ENCODE measurements at places on chromosomes 3 and 15.

DNA sequence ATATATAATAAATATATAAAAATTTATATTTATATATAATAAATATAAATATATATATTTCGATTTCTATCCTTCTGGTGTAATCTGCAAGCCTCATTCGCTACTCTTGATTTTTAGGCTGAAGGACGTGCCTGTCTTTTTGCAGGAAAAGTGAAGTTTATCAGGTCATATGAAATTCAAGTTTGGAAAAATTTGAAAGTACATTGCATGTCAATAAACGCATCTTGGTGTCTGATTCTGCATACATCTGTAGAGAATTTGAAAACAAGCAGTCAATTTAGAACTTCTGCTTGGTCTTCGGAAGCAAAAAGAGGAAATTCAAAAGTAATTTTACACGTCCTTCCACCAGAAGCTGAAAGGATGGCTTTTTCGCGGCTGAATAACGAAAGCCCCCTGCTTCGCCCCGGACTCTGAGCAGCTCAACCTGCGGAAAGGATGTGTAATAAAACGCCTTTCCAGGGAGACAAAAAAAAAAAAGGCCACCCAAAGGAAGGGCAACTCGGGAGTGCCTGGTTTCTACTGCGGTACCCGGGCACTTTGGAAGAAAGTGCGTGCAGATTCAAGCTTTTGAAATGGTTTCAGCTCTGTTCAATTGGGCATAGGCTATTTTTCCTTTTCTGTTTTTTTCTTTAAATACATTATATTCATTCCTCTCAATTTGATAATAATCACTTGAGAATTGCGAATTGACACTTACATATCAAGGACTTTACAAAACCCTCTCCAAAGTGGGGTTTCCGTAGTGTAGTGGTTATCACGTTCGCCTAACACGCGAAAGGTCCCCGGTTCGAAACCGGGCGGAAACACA, 1.5 kb upstream of the MYNN start:
- DNase-seq, result peak; percentile 65

- DNase-seq, result no peak
Observed at GRCh38 chr15:36826948-36827347, 247.5 kb downstream of the CDIN1 start.

- no peak for DNase-seq
Observed at GRCh38 chr3:52119099-52119498, 35.1 kb downstream of the POC1A start.

DNA sequence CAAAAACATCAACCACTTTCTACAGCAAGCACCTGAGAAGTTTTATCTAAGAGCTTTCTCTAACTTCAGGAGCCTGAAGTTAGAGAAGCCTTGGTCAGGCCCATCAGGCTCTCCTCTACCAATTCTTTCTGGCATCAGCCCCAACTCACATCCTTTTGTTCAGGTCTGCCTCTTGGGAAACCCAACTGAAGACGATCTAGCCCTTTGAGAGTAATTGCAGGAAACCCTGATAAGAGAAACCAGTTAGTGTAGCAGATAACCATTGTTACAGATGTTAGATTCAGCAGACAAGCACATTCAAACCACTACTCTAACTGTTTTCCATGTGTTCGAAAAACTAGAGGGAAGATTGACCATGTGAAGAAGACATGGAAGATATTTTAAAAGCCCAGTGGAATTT, 27.0 kb upstream of the DYNC1LI1 start:
- DNase-seq, result no peak

DNA sequence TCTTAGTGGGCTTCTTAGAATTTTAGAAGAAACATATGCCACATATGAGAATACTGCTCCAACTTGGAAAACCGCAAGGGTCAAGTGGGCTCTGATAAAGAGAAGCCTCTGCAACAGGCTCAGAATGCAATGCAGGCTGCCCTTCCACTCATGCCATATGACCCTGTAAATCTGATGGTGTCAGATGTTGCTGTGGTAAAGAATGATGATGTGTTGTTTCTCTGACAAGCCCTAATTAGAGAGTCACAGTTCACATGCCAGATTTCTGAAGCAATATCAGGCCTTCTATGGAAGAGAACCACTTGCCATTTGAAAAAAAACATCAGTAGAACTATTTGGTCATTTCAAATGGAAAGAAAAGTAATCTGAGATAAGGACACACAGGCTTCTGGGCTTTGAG, 749.6 kb downstream of the AGBL1 start:
- DNase-seq, result no peak
